ENCODE measurements at places on chromosomes 16 and 17.

DNA sequence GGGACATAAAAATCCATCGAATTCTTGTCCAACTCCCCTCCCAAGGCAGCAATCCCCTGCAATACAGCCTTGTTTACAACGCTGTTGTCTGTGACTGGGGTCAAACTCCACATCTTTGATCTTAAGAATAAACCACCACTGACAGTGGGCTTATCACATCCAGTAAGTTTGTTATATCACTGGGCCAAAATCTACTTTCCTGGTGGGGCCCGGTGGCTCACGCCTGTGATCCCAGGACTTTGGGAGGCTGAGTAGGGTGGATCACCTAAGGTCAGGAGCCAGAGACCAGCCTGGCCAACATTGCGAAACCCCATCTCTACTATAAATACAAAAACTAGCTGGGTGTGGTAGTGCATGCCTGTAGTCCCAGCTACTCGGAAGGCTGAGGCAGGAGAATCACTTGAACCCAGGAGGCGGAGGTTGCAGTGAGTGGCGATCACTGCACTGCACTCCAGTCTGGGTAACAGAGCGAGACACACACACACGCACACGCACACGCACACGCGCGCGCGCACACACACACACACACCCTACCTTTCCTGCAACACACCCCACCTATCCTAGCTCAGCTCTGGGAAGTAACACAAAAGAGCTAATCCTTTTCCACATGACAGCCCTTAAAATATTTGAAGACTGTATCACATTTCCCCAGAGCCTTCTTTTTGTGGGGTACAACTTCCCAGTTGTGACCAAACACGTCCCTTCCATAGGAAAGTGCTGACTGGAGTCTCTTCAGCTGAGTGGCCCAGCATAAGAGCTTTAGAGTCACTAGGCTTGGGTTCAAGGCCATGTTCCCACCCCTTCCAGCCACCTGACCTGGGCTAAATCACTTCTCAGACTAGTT lies 20.9 kb upstream of the ABCC1 start:
- DNase-seq: no peak

GRCh38 chr17:64504769-64505339 lies 1.2 kb downstream of the DDX5 start:
- no peak for DNase-seq

DNA sequence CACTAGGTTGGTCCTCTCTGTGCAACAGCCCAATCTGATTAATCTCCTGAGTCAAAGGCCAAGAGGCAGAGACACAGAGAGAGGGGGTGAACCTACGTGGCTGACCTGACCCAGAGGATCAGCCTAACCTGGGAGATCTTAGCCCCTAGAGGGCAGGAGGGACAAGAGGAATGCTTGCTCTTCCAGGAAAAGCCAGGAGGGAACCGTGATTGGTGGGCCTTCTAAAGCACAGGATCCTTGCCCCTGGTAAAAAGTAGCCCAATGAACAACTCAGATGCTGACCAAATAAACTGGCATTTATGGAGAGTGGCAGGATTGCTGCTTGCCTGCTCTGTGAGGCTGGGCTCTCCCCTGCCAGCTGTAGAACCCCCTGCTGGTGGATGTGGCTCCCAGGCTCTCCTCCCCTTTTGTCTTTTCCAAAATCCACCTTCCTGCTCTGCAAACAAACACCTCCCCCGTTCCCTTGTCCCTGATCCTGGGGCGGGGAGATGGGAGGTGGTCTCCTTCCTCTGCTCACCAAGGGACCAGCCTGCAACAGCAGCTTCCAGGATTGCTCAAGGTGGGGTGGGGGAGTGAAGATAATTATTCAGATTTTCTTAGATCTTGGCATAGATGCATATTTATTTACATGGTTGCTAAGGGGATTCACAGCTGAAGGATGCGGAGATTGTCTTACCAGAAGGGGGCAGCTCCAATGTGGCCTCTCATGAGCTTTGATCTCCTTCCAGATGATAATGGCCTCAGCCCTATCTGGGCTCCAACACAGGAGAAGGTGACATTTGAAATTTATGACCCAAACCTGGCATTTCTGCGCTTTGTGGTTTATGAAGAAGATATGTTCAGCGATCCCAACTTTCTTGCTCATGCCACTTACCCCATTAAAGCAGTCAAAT lies 71.9 kb downstream of the SDR42E1 start:
- no peak for DNase-seq

DNA sequence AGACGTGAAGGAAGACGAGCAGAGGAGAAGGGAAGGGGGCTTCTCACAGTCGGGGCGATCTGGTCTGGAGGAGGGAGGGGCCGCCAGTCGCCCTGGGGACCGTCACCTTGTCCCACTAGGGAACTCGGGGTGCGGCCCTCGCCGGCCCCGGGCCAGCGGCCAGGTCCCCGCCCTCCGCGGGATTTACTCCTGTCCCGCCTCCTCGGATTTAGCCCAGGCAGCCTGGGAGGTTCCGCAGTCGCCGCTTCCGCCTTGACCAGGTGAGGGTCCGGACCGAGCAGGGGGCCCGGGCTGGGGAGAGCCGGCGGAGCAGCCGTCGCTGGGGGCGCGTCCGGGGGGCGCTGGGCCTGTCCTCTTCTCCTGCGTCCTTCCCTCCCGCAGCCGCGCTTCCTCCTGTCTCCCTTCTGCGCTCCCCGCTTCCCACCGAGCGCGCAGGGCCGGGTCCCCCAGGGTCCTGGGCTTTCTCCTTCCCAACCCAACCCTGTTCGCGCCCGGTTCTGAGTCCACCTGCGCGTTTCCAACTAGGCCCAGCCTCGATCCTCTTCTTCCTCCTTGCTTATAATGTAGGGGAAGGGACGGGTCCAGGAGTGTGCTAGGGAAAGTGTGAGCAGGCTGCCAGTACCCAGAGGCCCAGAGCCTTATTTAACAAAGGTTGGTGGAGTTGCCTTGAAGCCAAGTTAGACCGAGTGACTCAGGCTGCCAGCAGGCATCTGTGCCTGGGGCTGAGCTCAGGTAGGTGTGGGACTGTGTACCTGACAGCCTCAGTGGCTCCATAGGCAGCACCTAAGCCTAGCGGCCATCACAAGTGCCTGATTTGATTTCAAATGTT lies at the start of gene TNK1:
TSS of gene TNK1 (plus strand) at position 235 of the 829 bp plus-strand sequence. CDS start 1,838 bp downstream, outside the sequence.
- no peak for DNase-seq

DNA sequence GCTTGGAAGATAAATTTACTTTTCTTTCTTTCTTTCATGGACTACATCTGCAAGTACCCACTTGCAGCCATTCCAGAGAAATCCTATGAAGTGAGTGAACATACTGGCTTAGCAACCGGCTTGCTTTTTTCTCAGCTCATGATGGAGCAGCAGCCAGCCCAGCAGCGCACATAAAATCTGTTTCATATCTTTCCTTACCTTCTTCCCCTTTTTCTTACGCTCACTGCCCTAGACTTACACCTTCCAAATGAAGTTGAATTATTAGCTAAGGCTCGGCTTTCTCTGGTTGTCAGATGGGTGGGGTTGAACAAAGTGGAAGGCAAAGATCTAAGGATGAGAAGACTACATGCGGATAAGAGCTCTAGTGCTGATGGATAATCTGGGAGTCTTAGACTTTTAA lies 13.9 kb upstream of the ABCA8 start:
- no peak for DNase-seq

DNA sequence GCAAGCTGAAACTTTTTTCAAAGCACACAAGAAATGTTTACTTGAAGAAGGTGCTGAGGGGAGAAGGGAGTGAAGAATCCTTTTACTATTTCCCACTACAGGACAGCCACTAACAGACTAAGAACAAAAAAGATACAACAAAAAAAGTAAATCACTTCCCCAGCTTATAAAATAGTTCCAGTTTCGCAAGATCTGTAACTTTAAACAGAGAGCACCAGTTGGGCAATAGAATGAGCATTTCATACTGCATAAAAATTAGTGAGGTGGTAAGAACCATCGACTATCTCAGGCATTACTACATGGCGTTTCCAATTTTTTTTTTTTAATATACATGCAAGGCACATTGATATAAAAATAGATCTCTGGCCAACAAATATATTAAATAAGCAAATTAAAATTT lies 11.1 kb downstream of the CRYBA1 start:
- DNase-seq: no peak

GRCh38 chr17:50175035-50175807 lies 9.4 kb downstream of the SGCA start:
- DNase-seq: no peak

DNA sequence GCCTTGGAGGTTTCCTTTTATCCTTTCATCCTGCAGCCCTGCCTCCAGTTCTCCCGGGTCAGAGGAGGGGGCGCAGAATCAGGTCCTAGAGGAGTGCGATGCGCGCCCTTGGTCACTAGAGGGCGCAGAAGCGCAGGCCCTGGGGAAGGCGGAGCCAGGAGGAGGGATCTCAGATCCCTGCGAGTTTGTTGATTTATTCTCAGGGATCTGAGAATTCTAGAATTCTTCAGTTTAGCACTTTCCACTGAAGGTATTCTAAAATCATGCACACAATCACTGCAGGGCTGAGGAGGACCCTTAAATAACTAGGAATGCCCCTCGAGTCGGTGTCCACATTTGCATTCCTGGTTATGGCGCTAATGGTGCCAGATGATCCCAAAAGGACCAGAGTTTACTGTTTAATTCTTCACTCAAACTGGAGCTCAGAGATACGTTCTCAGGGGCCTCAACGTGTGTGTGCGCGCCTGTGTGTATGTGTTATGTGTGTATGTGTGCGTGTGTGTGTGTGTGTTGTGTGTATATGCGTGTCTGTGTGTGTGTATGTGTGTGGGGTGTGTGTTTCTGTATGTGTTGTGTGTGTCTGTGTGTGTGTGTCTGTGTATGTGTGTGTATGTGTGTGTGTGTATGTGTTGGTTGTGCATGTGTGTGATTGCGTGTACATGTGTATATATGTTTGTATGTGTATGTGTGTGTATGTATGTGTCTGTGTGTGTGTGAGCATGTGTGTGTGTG lies 6.9 kb upstream of the ELAC2 start:
- peak; percentile 64 for DNase-seq

- DNase-seq: no peak
These were observed 5.9 kb downstream of the GSPT1 start for GRCh38 chr16:11909653-11910545.

DNA sequence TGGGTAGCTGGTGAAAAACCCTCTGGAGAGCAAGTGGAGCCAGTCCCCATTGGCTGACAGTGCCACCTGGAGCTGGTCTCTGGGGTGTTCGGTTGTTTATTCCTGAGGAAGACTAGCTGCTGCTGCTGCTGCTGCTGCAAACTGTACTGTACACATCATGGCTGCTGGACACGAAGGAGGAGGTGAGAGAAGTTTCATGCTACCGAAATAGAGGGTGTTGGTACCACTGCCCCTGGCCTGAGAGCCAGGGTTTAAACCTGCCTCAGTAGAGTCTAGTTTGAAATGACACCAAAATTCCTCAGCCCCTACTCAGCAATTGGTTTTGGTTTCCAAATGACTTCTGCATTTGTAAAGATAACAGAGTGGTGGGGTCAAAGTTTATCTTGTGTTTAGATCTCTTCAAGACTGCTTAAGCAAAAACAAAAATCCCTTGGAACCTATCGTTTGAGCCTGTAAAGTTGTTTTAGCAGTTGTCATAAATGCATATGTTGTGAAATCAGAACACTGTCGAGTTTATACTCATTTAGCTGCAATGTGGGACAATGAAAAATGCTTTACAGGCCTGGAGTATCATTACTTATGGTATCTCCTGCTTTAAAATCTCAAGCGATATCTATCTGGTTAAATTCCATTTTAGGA lies 40.8 kb downstream of the CYB5B start:
- DNase-seq: no peak

- DNase-seq: no peak
These were observed 285.1 kb downstream of the TMEM114 start for GRCh38 chr16:8305201-8305600.

DNA sequence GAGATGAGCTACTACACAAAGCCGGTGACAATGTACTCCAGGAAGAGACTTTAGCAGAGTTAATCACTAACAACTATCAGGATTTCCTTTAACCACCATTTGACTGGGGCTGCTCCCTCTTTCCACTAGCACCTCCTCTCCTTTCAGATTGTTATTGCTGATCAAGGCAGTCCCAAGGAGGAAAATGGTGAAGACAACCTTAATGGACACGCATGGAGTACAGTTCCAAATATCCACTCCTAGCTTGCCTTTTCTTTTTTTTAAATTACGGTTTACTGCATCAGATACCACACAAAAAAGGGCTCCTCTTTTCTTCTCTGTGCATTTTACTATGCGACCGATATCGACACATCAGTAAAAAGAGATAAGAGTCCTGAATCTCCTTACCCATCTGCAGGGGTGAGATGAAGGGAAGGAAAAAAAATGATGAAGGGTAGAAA lies 30.9 kb downstream of the FAM222B start:
- no peak for DNase-seq

- DNase-seq: no peak
These were observed 243.0 kb upstream of the MYOCD start for GRCh38 chr17:12422651-12423050.

DNA sequence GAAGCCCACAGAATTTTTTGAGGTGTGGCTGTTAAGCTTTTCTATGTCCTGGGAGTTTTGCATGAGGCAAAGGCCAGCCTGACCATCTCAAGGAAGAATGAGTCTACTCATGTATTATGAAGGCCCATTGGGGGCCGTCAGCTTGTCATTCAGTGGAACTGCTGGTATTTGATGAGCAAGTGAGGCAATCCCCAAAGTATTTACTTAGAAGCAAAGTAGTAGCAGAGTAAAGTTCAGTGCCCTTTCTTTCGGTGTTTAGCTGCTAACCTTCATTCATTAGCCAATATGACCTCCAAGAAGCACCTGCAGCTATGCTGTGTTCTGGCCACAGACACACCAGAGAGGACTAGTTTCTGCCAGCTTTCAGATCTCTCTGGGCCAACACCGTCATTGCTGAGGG lies 80.2 kb downstream of the RPA1 start:
- DNase-seq: no peak

All from activated T-cell treated with anti-CD3 and anti-CD28 coated beads for 48 hours (primary cell).